ENCODE measurements at places on chromosomes 7 and 10. TPM values are rescaled to one million over a fixed set of nuclear protein-coding genes. Genes with fewer than 3 reads are reported as not detected.

NUDCD3 gene
- 76.2 TPM for total RNA-seq

TLL2 gene
- 0.10 TPM for total RNA-seq

PAXIP1 gene
- total RNA-seq = 6.5 TPM

ANKRD30A gene
- total RNA-seq = not detected

DNA sequence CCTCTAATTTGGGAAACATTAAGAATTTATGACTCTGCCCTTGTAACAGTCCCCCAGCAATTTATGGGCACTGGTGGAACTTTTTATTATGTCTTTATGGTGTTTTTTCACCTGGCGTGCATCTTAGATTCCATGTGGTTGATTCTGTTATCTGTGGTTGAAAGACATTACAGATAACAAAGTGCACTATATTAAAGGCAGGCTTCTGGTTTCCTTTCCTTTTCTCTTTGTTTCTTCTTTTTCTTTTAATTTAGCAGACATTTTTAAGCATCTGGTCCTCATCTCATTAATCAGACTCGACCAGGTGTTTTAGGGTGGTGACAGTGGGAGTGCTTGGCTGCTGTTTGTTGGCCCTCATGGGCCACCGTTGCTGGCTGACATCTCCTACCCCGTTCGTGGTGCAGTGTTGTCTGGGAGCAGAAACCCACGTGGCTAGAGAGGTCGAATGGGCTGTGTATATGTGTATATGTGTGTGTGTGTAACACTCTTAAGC, 77.4 kb downstream of the LRMDA start:
- no peak for DNase-seq

DNA sequence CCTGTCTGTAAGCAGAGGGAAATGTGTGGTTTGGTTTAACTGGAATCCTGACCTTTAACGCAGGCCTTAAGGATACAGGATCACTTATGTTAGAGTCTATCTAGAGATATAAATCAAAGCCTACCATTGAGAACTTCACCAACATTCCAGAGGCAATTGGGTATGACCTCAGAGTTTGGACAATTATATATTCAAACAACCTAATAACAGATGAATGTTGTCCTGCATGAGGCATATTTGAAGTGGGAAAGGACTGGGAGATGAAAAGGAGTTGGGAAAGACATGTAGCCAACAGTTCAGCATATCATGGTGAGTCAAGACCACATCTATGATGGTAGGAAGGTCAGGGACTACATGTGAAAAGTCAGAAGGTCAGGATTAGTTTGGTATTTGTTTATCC, 274.2 kb downstream of the DOCK4 start:
- no peak for DNase-seq

DNA sequence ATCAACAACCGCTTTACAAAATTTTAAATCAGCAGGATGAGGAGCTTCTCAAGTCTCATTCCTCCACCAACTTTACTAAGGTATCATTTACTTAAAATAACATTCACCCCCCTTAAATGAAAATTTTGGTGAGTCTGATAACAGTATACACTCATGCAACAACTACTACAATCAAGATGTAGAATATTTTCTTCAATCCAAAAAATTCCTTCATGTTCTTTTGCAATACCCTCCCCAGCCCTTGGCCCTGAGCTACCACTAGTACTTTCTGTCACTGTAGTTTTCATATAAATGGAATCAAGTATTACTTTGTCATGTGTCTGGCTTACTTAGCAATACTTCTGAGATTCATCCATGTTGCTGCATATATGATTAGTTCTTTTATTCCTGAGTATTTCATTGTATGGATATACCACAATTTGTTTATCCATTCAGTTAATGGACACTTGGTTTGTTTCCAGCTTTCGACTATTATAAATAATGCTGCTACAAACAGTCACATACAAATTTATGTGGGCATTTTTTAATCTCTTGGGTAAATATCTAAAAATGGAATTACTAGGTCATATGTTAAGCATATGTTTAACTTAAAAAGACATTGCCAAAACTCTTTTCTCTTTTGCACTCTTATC, 43.0 kb downstream of the NT5C2 start:
- no peak for DNase-seq

DNA sequence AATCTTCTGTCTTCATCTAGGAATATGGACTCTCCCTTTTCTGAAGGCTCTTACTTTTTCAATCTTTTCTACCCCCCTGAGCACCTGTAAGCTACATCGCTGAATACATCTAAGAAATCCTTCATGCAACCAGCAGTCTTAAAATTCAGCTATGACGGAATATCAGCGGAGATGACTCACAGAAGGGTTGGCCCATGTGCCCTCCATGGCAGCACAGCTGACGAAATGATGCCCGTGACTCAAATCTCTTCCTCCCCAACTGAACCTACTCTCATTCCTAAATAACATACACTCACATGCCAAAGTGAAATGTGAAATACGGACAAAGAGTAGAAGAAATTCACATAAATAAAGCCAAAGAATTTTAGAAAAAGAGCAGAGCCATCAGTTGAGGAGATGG, 30.3 kb upstream of the NCAPG2 start:
- no peak for DNase-seq

DNA sequence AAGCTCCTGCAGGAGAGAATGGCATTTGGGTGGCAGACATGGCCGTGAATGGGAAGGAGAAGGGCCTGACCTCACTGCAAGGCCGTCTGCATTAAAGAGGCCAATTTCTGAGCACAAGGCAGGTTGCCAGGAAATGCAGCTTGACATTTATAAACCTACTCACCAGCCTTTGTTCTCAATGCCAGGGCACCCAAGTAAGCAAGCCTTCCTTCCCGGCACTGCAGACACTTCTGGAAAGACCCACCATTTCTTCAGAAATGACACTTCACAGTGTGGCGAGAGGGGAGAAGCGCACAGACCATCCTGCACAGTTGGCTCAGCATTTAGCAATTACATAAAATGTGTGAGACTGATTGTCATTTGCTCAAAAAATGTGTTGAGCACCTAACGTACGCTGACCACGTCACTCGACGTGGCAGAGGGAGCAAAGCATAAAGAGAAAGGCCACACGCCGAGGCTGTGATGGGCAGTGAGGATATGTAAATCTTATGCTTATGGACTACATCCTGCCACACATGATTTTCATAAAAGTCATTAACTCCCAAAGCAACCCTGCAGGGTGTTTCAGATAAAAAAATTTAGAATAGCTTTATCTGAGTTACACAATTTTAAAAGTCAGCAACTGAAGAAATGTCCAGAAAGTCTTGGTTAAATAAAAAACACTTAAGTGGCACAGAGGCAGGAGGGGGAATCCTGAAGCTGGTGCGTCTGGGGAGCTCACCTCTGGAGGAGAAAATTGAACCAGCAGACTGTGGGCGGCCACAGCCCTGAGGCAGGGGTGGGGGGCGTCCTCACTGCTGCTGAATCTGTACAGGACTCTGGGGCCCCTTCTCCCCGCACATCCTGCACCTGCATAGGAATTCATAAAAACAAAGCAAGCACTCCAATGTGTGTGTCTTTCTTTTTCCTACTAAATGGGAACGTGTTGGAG, 543.8 kb downstream of the PTPRN2 start:
- DNase-seq = no peak

DNA sequence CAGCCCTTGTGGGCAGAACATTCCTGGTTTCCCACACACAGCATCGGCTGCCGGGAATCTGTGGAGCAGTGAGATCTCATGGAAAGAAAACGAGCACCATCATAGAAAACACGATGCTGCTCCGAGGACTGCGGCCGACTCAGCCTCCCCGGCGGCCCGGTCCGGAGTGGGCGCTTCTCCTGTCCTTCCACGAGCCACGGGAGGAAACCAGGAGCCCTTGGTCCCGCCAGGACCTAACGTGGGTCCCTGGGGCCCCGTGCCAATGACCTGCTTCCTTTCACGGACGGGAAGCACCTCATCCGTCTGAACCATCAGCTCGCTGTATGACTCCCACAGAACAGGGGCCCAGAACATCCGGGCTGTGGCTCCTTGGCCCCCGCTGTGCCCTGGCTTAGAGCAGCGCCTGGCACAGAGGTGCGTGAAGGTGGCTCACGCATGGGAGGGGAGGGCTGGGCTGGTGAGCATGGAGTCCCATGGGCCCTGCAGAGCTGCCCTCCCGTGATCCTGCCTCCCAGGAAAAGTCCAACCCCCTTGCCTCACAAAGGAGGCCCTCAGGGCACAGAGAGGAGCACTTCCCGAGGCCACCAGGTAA, 280.5 kb downstream of the MAD1L1 start:
- no peak for DNase-seq

DNA sequence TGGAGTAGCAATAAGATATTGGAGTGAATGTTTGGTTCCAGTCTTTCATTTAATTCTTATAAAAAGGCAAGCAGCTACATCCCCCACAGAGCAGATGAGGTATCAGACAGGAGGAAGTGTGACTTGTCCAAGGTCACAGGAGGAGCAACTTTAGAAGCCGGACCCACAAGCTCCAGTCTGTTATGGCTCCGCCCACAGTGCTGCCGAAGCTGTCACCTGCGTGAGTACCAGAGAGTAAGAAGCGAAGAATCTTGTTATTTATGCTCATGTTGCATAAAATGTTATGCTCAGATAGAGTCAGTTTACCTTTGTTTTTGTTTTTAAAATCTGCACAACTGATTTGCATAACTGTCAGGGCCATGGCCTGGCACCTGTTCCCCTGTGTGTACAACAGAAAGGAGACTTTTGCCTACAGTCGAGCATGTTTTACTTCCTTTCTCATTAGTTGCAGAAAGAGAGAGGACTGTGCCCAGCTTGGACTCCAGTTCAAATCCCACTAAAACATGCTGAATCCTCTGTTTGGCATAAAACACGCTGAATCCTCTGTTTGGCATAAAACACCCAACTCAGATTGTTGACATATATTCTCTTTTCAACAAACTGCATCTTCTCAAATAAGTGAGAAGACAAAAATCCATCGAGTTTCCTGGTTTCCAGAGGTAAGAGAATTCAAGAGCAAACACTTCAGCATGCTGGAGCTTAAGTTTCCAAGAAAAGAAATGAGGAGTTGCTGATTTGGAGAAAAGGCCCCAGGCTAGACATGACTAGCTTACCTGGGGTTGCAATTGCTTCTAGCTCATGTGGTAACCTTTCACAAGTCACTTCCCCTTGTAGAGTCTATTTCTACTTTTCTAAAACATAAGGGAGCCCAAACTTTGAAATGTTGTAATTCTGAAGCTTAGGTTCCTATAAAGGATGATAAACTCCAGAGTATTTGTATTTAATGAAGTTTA, 409.8 kb upstream of the ZMIZ1 start:
- no peak for DNase-seq

DNA sequence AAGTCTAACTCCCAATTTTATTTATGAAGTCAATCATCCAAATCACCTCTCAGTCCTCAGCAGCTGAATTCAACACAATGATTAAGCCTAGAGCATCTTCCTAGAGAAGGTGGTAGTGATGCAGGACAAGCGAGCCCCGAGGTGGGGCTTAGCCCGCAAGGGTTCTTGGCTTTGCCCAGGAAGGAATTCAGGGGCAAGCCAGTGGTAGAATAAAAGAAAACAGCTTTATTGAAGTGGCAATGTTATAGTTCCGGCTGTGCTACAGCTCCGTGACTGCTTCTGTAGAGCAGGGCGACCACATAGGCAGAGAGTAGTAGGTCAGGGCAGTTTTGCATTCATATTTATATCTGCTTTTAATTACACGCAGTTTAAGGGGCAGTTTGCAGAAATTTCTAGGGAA, 18.1 kb downstream of the IL2RA start:
- no peak for DNase-seq

DNA sequence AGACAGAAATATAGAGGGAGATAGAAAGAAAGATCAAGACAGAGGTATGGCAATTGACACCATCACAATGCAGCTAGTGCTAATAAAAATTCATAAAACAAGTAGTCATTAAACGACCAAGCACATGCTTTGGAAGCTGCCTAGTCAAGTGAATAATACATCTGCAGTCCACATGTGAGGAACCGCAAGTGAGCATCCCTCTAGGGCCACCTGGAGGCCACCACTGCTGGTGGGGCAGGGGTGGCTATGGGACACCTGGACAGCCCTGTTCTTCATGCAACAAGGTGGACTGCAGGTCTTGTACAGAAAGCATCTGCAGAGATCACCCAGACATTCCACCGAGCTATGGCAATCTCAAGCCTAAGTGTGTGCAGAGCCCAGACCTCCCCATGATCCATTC, 451.1 kb upstream of the PFKP start:
- no peak for DNase-seq

DNA sequence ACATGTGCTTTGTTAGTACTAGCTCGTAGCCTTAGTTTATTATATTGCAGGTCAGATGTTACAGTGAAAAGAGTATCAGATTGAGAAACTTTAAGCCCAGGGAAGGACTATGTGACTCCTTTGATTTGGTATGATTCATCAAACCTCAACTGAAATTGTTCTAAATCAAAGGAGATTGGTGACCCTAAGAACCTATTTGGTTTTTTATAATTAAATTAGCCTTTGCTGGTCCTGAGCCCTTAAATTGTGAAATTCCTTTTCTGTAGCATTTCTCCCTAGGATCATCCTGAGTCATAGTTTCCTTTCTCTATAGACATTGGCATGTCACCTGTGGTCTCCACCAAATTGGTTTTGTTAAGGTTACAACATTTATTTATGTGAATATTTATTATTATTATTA, 89.7 kb downstream of the POLR1F start:
- no peak for DNase-seq
